Stimulated activated CD8-positive, alpha-beta memory T cell treated with anti-CD3 and anti-CD28 coated beads, Interleukin-2, amount 100 ng/mL, for 48 hours (primary cell): ENCODE measurements at places on chromosomes 16 and 17.

GRCh38 chr16:68246666-68247065 is 1.5 kb downstream of the PLA2G15 start:
- no peak for DNase-seq

GRCh38 chr16:75073545-75074303 is 42.9 kb downstream of the LDHD start:
- no peak for DNase-seq

DNA sequence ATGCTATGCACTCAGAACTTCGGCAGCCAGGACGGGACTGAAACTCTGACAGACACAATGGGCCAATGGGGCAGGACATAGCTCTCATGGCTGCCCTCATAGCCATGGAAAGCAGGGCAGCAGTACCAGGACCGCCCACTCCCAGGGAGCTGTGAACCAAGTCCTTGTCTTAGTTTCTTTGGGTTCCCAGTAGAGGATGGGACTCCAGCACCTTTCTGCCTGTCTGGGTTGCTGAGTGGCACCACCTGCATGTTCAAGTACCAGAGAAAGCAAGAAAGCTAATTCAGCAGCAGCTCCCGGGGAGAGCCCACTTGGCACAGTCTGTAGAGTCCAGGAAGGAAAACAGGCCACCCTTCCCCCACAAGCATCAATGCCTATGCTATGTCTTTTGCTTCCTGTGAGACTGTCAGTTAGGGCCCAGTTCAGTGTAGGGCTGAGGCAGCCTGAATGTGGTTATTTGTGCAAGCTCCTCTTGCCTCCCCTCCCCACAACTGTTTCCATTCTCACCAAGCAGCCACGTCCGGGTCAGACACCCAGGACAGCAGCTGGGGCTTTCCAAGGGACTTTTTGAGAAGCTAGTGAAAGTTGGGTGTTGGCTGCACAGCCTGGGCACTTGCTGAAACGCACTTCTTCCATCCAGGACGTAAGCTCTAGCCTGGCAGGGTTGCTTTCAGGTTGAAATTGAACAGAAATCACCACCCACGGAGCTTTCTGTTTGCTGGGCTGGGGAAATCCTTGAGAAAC is 7.8 kb downstream of the SUPT4H1 start:
- peak; percentile 76 for DNase-seq

- no peak for DNase-seq
These were observed 6.0 kb downstream of the NKIRAS2 start for GRCh38 chr17:42025936-42026335.

DNA sequence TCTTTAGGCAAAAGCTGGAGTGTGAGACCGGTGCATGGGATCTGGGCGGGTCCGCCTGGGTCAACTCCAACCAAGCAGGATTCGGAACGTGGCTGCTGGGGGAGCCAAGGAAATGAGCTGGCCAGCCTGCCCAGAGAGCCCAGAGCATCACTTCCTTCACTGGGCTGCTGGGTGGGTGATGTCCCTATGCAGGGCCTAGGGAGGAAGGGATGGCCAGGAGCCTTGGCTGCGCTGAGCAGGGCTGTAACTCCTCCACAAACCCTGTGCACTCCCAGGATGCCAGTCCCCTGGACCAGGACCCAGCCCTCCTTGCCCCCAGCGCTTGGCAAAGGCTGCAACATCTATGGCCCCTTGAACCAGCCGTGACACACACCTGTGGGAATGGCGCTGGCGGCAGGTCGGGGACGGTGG is 138.4 kb downstream of the RAB11FIP4 start:
- DNase-seq: no peak

DNA sequence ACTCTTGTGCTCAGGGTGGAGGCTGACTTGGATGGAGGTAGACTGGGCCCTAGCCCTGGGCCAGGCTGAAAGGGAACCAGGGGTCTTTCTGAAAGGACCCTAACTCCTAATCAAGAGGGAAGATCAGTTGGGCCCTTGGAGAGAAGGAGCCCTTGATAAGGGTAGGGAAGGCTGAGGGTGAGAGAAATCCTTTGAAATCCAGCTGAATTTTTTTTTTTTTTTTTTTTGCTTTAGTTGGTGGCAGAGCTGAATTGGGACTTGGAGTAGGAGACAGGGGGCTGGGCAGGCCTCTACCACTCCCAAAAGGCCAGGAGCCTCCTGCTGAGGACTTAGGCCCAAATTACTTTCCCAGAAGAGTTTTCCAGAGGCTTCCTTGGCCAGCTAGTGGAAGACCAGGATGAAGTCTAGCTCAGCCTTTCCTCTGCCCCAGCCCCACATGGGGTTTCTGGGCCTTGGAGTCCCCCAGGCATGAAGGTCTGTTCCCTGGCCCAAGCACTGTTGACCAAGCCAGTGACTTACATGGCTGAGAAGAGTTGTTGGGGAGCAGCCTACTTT is 643 bp upstream of the HOXB3 start:
- no peak for DNase-seq

DNA sequence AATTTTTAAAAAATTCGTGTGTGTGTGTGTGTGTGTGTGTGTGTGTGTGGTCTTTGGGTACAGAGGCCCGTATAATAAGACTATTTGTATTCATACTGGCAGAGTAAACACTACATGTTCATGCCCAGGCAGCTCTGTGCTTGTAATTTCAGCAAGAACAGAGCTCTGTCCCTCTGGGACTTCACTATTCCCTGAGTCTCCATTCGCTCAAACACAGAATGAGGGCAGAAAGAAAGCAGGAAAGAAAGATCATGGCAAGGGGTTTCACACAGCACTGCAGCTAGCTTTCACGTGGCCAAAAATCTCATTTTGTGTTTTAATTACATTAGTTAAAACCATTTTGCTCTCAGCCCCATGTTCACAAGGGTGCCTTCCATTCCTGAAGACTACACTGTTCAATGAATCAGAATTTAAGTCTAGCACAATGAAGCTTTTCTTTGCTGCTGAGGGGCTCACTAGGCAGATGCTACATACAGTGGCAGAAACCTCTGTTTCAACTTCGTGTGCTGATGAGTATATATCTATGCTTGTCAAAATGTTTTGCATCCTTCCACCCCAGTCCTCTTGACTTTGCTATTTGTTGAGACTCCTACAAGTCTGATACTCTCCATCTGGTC is 198.4 kb upstream of the C17orf78 start:
- no peak for DNase-seq

DNA sequence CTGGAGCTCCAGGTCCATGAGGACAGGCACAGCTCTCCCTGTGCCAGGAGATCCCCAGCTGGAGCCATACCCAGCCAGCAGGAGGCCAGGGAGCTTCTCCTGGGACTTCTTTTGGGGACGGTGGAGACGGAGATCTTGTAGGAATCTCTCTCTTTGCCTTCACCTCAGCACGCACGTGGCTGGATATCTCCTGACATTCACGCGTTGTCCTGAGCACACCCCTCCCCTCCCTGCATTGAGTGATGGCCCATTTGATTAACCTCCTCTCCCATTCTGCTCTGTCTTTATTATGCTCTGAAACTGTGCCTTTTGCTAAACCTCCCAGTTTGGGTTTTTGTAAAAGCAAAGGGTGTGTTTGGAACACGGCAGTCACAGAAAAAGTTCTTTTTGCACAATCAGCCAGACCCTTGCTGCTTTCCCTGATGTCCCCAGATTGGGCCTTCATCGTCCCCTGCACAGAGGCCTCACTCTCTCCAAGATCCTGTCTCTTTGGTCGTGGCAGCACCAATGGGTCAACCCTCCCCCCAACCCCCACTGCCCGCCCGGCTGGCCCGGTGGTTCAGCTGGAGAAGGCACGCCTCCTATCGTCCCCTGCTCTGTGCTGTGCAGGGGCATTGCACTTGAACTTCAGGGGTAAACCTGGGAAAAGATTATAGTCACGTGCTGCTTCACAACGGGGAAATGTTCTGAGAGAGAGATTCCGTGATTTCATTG is 32.5 kb upstream of the LGALS9 start:
- DNase-seq: no peak

GRCh38 chr17:49629447-49629846 is 48.5 kb downstream of the SPOP start:
- DNase-seq: no peak

DNA sequence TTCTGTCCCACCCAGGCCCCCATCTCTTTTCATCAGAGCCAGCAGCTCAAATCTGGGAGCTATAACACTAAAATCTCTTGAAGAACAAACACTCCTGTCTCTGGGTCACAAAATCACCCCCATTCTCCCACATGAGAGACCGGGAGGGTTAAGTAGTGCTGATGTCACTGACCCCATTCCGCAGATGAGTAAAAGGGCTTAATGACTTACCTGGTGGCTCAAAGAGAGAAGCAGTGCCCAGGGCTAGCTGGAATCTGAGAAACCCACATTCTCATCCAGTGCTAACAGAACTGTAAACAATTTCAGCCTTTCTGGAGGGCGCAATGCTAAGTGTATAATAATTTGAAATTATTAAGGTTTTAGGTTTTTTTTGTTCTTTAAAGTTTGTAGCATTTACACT is 26.3 kb upstream of the LHX1 start:
- DNase-seq: no peak

DNA sequence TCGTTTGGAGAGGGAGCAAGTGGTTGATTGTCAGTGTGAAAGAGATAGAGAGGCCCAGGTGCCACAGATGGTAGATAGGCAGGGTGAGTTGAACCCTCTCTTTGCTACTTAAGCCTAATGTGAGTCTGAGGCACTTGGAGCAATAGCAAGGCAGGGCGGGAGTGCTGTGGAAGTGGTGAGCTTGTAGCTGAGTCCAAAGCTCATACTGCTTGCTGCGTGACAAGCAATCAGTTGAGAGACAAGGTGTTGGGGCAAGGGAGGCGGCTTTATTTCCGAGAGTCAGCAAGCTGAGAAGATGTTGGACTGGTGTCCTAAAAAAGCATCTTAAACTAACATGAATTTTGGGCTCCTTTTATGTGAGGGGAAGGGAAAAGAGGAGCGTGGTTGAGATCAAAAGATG is 112.9 kb upstream of the ZKSCAN2 start:
- DNase-seq: no peak

DNA sequence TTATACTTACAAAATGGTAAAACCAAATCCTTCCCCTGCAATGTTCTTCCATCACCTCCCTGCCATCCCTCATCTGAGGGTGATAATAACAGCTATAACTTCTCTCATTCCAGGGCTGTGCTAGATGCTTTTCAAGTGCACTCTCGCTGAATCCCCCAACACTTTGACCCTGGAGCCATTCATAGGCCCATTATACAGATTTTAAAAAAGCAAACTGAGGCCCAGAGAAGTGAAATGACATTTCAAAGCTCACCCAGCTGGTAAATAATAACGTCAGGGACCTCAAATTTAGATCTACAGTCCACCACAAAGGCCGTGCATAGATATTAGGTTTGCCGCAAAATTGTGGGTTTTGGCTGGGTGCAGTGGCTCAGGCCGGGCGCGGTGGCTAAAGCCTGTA is 378.8 kb downstream of the SLC39A11 start:
- no peak for DNase-seq

DNA sequence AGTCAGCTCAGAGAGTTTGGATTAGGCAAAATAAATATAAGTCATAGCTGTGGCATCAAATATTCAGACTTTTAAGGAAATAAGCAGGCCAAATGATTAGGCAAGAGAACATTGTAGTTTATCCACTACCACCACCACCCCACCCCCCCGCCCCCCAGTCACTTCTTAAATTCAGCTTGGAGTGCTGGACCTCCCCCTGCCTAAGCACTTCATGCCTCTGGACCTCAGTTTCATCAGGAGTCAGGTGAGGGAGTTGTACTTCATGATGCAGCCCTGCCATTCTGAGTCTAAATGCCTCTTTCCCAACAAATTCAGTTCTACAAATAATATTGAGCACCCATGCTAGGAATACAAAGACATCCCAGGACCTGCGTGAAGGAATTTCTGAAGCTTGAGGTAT is 2.0 kb downstream of the POLR2C start:
- no peak for DNase-seq

DNA sequence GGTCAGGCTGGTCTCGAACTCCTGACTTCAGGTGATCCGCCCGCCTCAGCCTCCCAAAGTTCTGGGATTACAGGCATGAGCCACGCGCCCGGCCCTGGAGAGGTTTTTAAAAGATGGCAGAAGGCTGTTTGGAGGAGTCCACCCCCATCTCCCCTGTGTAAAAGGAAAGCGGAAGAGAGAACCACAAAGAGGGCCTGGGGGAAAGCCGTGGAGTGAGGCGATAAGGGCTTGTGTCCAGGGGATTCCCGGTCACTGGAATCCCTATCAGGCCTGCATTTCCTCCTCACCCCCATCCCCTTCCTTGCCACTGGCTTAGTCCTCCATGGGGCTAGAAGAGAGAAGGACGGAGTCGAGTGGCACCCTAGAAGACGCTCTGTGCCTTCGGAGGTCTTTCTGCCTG is at the start of gene GP1BA:
Gene GP1BA, plus strand, starts transcription at position 315 of the 400 bp plus-strand sequence. CDS start 328 bp downstream, outside the sequence.
- no peak for DNase-seq

- DNase-seq: no peak
These were observed 29.7 kb upstream of the WSB1 start for GRCh38 chr17:27264068-27264812.

DNA sequence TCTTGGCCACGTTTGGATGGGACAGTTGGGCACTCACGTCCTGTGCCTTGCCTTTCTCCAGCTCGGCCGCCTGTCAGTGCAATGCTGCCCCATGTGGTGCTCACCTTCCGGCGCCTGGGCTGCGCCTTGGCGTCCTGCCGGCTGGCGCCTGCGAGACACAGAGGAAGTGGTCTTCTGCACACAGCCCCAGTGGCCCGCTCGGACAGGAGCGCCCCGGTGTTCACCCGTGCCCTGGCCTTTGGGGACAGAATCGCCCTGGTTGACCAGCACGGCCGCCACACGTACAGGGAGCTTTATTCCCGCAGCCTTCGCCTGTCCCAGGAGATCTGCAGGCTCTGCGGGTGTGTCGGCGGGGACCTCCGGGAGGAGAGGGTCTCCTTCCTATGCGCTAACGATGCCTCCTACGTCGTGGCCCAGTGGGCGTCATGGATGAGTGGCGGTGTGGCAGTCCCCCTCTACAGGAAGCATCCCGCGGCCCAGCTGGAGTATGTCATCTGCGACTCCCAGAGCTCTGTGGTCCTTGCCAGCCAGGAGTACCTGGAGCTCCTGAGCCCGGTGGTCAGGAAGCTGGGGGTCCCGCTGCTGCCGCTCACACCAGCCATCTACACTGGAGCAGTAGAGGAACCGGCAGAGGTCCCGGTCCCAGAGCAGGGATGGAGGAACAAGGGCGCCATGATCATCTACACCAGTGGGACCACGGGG is 7.1 kb downstream of the ACSF3 start:
- DNase-seq: no peak

- no peak for DNase-seq
These were observed 16.1 kb downstream of the MRM3 start for GRCh38 chr17:798246-798645.

DNA sequence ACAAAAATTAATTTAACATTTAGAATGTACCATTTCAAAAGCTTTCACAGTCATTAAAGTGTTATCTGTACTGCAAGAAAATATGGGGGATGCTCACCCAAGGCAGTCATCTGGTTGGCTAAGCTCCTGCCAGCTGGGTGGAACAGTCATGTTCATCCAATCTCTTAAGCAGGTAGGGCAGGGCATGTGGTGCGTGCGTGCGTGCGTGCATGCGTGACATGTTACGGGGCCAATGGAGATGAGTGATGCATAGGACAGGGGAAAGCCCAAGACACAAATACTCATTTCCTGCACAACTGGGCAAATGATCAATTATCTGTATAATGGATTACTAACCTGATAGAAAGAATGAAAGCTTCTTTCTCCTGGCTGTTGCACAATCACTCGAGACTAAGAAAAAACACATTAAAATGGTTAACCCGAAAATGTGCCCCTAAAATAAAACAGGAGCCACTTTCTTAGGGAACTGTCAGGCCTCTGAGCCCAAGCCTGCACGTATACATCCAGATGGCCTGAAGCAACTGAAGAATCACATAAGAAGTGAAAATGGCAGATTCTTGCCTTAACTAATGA is 104.4 kb downstream of the MYO1D start:
- DNase-seq: no peak
